ENCODE measurements at places on chromosomes 1 and 21. TPM values are rescaled to one million over a fixed set of nuclear protein-coding genes. Genes with fewer than 3 reads are reported as not detected.

- no peak for DNase-seq
Measured at GRCh38 chr1:43976890-43977289, 2.1 kb upstream of the B4GALT2 start.

Gene HPCA
- not detected for total RNA-seq

DNA sequence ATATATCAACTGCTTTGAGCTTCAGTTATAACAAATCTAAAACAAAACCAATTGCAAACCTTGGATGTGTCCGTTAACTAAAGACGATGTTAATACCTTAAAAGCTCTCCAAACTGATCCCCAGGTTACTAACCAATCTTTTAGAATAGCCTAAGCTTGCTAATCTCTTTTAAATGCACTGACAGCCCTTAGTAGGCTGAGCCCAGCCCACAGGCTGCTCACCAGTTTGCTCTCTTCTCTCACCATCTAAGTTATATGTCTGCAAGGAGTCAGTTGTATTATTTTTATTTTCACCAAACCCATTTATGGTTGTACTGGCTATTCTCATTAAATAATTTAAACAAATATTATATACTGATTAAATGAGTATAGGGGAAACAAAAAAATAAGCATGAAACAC, 199.5 kb downstream of the ADGRL2 start:
- DNase-seq = no peak

- peak; percentile 32 for DNase-seq
Measured at GRCh38 chr1:72283307-72284083, 1.2 kb upstream of the NEGR1 start.

DNA sequence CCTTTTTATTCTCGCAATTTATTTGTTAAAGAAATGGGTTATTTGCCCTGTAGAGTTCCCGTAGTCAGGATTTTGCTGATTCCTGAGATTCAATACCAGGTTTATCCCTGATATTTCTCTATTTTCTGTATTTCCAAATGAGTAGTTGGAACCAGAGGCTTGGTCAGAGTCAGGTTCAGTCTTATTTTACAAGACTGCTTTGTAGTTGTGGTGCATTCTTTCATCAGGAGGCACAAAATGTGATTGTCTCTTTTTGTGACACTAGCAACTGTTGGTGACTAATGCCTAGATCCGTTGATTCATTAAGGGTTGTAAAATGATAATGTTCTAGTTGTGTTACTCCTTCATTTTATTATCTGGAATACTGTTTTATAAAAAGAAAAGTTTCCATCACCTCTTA, 95.5 kb upstream of the TPTE start:
- no peak for DNase-seq

Gene SPRR2F
- not detected for total RNA-seq

- DNase-seq = no peak
Measured at GRCh38 chr1:157104598-157105293, 5.1 kb upstream of the ETV3L start.

DNA sequence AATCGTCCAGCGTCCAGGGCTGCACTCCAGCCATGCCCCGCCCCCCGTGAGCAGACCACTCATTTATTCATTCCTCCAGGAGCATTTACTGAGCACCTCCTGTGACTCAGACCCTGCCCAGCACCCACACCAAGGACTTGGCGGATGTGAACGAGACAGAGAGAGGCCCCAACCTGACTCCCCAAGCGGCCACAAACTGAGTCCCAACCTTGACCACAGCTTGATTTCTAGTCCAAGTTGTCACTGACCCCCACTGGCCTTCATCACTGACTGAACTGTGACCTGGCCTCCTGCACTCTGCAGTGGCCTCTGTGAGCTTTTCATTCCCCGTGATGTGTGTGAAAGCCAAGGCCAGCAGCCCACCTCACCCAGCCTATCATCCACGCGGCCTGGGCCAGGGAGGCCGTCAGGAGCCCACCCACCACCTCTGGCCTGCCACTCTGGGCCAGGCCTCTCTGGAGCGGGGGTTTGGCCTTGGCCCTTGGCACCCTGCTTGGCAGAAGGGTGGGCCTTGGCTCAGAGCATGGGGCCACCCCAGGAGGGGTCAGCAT, 19.3 kb upstream of the RUNX3 start:
- no peak for DNase-seq
